Kidney (tissue), 22 donors: ENCODE measurements at places on chromosomes 5 and 9. TPM values are rescaled to one million over a fixed set of nuclear protein-coding genes. Genes with fewer than 3 reads are reported as not detected.
A peak's percentile ranks its signal among the peaks of the same experiment; 100 is the strongest.

Gene SPAAR
- polyA plus RNA-seq, result 3.2 TPM

Gene PCDHA12
- 1.1 TPM for polyA plus RNA-seq

GRCh38 chr5:79772651-79773050, 83.0 kb downstream of the CMYA5 start:
- no peak for DNase-seq

DNA sequence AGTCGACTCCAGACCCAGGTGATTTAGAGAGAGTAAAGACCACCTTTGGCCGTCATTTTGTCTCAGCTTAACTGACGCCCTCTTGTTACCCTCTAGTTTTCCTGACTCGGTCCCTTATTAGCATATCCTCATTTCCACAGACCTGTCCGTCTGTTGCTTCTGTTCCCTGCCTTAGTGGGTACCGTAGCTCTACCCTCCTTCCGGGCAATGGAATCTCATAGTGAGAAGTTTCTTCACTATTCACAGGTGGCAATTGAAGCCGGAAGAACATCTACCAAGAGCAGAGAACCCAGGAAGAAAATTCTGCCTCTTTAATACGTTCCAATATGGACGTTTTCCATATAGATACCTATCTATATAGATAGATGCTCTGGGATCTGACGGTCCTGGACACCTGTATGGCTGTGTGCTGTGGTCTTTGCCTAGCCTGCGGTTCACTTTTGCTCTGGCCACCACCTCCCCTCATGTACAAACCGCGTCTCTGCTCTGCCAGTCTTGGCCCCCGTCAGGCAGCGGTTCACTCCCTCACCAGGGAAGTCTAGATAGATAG, 652 bp upstream of the TMEM161B start:
- DNase-seq, result peak; percentile 43

GRCh38 chr5:144156767-144157171, 13.7 kb downstream of the YIPF5 start:
- DNase-seq, result no peak
